Ovary (tissue), 10 donors: ENCODE measurements at places on chromosomes 1 and 21.

DNA sequence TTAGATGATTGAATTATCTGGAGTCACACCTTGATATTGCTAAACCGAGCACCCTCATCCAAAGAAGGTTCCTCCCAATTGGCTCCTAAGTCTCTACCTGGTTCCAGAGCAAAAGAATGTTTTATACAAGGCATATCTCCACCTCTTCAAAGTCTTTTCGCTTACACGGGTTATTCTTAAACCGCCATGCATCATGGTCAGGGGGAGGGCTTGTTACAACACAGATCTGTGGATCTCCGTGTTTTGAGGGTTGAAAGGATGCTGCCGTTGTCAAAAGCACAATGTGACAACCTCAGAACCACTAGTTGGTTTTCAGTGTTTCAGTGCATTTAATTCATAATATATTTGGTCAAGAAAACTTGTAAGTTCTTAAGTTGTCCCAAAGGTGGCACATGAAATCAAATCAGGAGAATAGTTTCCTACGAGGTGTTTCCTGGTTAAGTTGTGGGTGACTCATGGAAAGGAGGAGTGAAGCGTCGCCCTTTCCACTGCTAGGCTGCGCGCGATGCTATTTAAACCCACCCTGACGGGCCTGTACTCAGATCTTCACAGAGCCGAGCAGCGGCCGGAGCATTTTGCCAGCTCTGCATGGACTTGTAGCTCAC, 1531.6 kb upstream of the TPTE start:
- H3K4me3 ChIP-seq = no peak overlapping the region
- H3K27me3 ChIP-seq = no peaks in the 10 kb centered on the region
- DNase-seq = no peak
- no peaks in the 10 kb centered on the region for H3K4me1 ChIP-seq
- H3K27ac ChIP-seq = no peak overlapping the region
- H3K36me3 ChIP-seq = no peaks in the 10 kb centered on the region

DNA sequence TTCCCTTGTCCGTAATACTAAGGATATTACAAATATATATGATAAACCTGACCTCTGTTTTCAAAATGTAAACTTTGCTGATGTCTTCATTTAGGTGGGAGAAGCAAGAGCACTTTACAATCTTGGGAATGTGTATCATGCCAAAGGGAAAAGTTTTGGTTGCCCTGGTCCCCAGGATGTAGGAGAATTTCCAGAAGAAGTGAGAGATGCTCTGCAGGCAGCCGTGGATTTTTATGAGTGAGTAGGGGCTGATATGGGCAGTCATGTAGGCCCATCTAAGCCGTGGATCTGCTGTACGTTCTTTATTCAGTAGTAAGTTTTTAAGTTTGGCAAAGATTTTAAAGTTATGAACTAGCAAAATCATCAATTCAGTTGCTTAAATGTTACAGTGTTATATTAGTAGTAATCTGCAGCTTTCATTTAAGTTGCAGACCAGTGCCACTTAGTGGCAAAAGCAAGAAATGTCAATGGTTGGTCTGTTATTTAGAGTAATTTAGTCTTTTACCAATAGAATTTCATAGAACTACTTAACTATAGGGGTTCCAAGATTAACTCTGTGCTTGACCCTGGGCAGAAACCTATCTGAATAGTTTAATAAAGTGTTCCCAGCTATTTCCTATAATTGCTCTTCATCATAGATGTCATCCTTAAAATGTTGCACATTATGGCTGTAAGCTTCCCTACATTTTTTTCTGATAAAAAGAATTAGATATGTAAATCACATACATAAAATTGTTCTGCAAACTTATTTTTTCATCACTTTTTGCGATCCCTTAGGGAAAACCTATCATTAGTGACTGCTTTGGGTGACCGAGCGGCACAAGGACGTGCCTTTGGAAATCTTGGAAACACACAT, 21.3 kb downstream of the GPSM2 start:
- DNase-seq = no peak
- H3K27me3 ChIP-seq = no peaks in the 10 kb centered on the region
- H3K36me3 ChIP-seq = no peaks in the 10 kb centered on the region
- no peak overlapping the region for H3K4me3 ChIP-seq
- no peak overlapping the region for H3K27ac ChIP-seq
- no peaks in the 10 kb centered on the region for H3K4me1 ChIP-seq

GRCh38 chr1:205477759-205478247, 22.0 kb upstream of the BLACAT1 start:
- no peaks in the 10 kb centered on the region for H3K27me3 ChIP-seq
- no peak overlapping the region for H3K27ac ChIP-seq
- DNase-seq = peak; percentile 56
- no peaks in the 10 kb centered on the region for H3K36me3 ChIP-seq
- no peak overlapping the region for H3K4me3 ChIP-seq

- no peak overlapping the region for H3K4me3 ChIP-seq
- DNase-seq = no peak
- no peaks in the 10 kb centered on the region for H3K36me3 ChIP-seq
- H3K27me3 ChIP-seq = no peaks in the 10 kb centered on the region
- H3K4me1 ChIP-seq = no peaks in the 10 kb centered on the region
Measured at GRCh38 chr1:34292472-34292871, 115.8 kb downstream of the C1orf94 start.

DNA sequence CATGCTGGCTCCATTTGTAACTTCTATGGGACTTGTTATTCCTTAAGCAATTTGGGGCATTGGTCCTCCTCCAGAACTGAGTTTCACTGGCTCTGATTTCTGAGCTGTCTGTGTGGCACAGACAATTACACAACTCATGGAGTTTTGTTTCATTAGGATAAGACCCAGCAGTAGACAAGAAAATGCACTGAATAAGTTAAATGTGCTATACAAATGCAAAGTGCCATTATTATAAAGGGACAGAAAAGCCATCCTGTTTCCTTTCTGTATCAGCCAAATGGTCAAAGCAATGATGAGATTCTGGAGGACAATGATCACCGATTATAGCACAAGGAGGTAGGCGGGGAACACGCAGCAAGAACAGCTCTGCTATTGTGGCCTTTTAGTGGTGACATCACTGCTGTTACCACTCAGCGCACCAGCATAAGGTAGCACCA, 81.9 kb downstream of the CNIH3 start:
- H3K27ac ChIP-seq = no peak overlapping the region
- no peaks in the 10 kb centered on the region for H3K36me3 ChIP-seq
- H3K27me3 ChIP-seq = no peaks in the 10 kb centered on the region
- no peak for DNase-seq
- H3K4me3 ChIP-seq = no peak overlapping the region

DNA sequence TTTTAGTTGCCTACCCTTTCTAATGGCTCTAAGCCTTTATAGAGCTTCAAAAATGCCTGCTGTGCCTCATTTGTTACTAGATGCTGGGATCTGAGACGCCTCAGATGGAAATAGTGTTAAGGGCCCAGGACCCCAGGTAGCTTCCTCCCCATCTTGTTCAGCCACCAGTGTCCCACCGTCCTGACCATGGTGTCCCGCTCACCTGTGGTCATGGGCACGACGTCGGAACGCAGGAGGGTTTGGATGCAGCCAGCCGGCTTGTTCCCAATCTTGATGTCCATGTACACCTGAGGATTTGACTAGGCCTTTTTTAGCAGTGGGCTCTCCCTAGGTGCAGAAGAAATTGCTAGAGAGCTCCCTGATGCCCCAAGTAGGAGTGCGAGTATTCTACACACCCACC, 31.1 kb downstream of the PABPC4 start:
- no peaks in the 10 kb centered on the region for H3K27me3 ChIP-seq
- no peak overlapping the region for H3K27ac ChIP-seq
- H3K4me1 ChIP-seq = no peaks in the 10 kb centered on the region

DNA sequence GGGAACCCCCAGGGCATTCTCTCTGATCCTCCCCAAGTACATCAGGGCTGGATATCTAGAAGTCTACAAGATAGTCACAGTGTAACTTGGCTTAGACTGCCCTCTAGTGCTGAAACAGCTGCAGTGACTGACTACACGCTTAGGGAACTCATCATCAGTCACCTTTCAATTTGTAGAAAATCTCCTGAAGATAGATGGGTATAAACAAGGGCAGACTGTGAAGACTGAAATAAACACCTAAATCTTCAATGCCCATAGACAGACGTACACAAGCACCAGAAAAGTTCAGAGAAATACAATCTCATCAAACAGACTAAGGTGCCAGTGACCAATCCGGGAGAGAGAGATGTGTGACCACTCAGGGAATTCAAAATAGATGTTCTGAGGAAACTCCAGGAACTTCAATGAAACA, 46.6 kb downstream of the PACC1 start:
- H3K27me3 ChIP-seq = no peaks in the 10 kb centered on the region
- DNase-seq = no peak
- no peak overlapping the region for H3K27ac ChIP-seq
- no peaks in the 10 kb centered on the region for H3K4me1 ChIP-seq

DNA sequence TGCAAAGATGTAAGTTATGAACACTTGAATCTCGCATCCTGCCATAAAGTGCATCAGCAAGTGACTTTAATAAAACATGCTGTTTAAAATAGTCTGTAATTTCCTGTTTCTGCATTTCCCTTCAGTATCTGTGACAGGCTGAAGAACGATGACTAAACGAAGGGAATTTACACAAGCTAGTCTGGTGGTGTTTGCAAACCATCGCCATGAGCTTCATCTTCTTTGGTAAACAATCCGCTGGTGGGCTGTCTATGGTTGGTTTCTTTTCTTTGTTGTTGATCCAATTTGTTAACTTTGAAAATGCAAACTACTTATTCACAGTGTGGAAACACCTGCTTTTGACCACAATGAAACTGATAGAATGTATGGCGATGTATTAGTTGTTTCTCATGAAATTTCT, 13.9 kb downstream of the SERTAD4 start:
- H3K4me1 ChIP-seq = no peaks in the 10 kb centered on the region
- no peak overlapping the region for H3K4me3 ChIP-seq
- H3K27ac ChIP-seq = no peak overlapping the region
- H3K27me3 ChIP-seq = no peaks in the 10 kb centered on the region
- H3K36me3 ChIP-seq = no peaks in the 10 kb centered on the region
- no peak for DNase-seq

- DNase-seq = no peak
- H3K27me3 ChIP-seq = no peaks in the 10 kb centered on the region
- no peak overlapping the region for H3K27ac ChIP-seq
- H3K36me3 ChIP-seq = no peaks in the 10 kb centered on the region
- H3K4me1 ChIP-seq = no peaks in the 10 kb centered on the region
- no peak overlapping the region for H3K4me3 ChIP-seq
Measured at GRCh38 chr1:56898005-56898373, 43.4 kb downstream of the C8A start.

- DNase-seq = no peak
- H3K4me1 ChIP-seq = peaks cover 33% of the 10 kb centered on the region
- H3K27ac ChIP-seq = no peak overlapping the region
Measured at GRCh38 chr1:203661572-203661971, 34.9 kb downstream of the ATP2B4 start.

DNA sequence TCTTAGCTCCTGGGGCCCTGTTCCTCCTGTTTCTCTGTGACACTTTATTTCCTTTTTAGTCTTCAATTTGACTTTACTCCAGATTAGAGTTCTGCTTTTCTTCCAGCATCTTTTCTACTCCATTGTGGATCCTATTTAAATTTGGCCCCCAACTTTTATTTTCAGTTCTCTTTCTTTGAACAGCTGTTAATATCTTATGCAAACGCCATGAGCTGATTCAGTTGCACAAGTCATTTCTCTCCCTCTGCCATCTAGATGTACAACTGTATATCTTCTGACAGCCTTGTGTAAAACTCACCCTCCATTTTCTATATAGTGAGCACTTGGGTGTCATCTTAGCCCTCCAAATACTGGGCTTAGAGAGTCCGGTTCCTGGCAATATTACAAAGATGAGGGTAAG, 42.2 kb downstream of the SPATA17 start:
- H3K27me3 ChIP-seq = no peaks in the 10 kb centered on the region
- no peak overlapping the region for H3K27ac ChIP-seq
- H3K4me1 ChIP-seq = no peaks in the 10 kb centered on the region
- DNase-seq = no peak
- H3K4me3 ChIP-seq = no peak overlapping the region

DNA sequence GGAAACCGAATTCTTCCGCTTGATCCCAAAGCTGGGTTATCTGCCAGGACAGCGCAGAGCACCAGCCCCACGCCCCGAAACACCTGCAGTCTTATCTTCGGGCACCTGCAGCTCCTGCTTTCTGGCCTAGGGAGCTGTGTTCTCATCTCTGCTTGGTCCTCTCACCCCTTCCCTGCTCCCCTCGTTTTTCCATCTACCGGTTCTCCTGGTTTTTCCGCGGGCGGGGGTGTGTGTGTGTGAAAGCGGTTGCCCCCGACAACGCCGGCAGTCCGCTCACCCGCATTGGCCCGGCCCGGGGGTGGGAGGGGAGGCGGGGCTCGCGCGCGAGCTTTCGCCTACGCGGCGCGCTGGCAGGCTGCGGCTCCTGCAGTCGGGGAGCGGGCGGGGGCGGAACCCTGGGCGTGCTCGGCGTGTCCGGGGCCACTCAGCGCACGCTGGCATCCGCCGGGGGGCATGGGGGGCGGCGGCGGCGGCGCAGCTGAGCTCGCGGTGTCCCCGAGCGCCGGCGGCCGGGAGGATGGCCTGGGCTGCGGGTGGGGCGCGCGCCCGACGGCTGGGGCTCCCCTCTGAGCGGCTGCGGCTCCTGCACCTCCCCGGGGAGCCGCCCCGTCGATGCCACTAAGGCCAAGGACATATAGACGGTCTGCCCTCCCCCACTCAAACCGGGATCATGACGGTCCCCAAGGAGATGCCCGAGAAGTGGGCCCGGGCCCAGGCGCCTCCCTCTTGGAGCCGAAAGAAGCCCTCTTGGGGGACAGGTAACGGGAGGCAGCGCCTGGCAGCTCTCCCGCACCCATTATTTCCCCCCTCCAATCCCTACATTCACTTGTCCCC, 3.2 kb downstream of the ATP8B2 start:
- H3K27me3 ChIP-seq = no peaks in the 10 kb centered on the region
- H3K4me1 ChIP-seq = peaks cover 17% of the 10 kb centered on the region
- DNase-seq = peak; percentile 89
- H3K4me3 ChIP-seq = peak overlapping the region; percentile 32
- H3K27ac ChIP-seq = peak overlapping the region; percentile 94
- no peaks in the 10 kb centered on the region for H3K36me3 ChIP-seq

DNA sequence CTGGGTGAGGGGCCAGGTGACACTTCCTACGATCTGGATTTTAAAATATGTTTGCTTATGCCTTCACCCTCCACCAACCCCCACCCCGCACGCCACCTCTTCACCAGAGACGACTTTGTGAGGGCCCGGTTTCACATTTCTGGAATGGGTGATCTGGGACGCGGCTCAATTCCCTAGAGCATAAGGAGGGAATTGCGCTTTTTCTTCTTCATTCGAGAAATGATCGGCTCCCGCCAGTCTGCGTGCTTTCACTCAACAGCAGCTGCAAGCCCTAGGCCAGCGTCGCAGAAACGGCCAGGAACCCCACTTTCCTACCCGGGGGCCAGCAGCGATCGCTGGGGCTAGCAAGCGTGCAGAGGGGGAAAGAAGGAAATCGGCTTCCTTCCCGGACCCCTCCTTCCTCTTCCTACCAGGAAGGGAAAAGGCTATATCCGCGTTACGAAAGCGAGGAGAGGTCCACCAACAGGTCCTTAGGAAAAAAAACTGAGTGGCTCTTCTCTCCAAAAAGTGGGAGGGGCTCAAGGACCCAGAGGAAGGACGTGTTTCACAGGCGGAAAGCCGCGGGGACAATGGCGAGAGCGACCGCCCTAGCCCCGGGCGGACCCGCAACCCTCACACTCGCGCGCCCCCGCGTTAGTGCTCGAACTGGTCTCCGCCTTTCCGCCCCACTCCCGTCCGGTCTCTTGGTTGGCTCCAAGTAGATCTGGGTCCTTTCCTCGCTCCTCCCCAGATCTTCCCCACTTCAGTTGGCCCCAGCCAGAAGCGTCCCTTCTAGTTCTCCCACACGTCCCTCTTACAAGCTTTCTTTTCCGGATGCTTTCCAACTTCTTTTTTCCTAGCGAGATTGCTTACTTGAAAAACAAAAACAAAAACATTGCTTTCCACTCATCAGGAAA, 1.1 kb upstream of the ADAMTS1 start:
- H3K4me1 ChIP-seq = no peaks in the 10 kb centered on the region
- H3K27ac ChIP-seq = peak overlapping the region; percentile 96
- no peaks in the 10 kb centered on the region for H3K36me3 ChIP-seq
- peak; percentile 94 for DNase-seq
